ENCODE measurements at places on chromosomes 13 and 19.

DNA sequence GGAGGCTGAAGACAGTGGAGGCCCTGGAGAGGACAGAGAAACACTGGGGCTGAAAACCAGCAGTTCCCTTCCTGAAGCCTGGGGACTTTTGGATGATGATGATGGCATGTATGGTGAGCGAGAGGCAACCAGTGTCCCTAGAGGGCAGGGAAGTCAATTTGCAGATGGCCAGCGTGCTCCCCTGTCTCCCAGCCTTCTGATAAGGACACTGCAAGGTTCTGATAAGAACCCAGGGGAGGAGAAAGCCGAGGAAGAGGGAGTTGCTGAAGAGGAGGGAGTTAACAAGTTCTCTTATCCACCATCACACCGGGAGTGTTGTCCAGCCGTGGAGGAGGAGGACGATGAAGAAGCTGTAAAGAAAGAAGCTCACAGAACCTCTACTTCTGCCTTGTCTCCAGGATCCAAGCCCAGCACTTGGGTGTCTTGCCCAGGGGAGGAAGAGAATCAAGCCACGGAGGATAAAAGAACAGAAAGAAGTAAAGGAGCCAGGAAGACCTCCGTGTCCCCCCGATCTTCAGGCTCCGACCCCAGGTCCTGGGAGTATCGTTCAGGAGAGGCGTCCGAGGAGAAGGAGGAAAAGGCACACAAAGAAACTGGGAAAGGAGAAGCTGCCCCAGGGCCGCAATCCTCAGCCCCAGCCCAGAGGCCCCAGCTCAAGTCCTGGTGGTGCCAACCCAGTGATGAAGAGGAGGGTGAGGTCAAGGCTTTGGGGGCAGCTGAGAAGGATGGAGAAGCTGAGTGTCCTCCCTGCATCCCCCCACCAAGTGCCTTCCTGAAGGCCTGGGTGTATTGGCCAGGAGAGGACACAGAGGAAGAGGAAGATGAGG is 1.5 kb downstream of the PPP1R15A start:
- DNase-seq: no peak

DNA sequence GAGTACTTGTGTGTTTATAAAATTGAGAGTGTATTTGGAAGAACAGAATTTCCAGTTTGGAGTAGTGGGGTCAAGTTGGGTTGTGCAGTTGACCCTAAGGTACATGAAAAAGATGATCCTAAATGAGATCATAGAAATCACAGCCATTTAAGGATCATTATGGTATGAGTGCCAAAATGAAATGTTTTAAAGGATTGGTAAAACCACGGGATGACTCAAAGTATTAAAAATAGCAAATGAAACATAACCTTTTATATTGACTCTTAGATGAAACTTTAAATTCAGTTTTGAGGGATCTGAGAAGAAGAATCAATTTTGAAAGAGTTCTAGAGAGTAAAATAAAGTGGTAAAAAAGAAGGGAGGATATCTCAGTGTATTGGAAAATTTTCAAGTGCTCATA is 773.8 kb downstream of the GPC5 start:
- no peak for DNase-seq

DNA sequence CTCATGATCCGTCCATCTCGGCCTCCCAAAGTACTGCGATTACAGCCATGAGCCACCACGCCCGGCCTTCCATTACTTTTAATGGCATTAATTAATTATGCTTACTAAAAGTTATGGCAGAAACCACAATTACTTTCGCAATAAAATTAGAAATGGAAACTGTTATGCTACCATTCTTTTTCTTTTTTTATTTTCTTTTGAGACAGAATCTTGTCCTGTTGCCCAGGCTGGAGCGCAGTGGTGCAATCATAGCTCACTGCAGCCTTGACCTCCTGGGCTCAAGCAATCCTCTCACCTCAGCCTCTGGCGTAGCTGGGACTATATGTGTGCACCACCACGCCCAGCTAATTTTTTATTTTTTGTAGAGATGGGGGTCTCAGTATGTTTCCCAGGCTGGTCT is 4.6 kb upstream of the BST2 start:
- DNase-seq: no peak

GRCh38 chr13:74409551-74409950 is 275.3 kb upstream of the KLF12 start:
- no peak for DNase-seq

- no peak for DNase-seq
These were observed 198.4 kb upstream of the SLITRK6 start for GRCh38 chr13:85997587-85997986.

GRCh38 chr19:37329686-37330085 is 41.2 kb upstream of the ZNF527 start:
- peak; percentile 64 for DNase-seq

GRCh38 chr19:38514812-38515633 is 81.5 kb downstream of the RYR1 start:
- peak; percentile 80 for DNase-seq

- peak; percentile 77 for DNase-seq
These were observed 28.3 kb downstream of the CNMD start for GRCh38 chr13:52711286-52711685.

DNA sequence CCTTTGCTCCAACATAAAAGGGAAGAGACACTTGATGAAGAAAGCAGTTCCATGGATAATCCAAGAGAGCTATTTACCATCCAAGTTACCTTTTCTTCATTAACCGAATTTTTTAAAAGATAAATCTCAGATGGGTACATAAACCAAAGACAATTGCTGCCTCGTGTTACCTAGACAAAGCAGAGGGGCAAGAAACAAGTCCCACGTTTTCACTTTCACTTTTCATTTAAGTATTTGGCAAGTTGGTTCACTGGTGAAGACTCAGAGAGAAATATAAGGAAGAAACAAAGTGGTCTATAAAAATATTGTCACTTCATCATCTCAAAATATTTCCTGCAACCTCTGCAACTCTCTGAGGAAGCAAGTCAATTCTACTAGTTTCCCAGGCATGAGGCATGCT is 446.1 kb downstream of the FGF14 start:
- no peak for DNase-seq

DNA sequence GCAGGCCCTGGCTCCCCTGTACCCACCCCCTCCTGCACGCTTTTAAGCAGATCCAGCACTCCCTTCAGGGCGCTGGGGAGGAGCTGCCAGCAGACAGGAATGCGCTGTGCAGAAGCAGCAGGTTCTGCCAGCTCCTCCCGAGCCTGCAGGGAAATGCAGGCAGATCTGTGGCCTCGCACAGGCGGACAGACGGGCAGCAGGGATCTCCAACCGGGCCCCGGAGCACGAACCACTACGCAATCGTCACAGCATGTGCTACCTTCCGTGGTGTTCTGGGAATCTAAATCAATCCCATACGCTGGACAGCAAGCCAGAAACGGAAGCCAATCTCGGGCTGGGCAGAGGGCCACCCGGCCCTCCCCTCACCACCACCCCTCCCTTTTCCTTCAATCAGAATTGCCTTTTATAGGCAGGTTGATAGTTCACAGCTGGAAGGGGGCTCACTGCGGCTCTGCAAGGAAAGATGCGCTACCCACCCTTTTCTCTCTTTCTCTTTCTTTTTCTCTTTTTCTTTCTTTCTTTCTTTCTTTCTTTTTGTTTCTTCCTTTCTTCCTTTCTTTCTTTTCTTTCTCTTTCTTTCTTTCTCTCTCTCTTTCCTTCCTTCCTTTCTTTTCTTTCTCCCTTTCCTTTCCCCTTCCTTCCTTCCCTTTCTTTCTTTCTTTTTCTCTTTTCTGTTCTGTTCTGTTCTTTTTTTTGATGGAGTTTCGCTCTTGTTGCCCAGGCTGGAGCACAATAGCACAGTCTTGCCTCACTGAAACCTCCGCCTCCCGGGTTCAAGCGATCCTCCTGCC is 99.9 kb downstream of the GNG7 start:
- DNase-seq: no peak

GRCh38 chr19:55550321-55550650 is 4.9 kb upstream of the SBK3 start:
- no peak for DNase-seq

DNA sequence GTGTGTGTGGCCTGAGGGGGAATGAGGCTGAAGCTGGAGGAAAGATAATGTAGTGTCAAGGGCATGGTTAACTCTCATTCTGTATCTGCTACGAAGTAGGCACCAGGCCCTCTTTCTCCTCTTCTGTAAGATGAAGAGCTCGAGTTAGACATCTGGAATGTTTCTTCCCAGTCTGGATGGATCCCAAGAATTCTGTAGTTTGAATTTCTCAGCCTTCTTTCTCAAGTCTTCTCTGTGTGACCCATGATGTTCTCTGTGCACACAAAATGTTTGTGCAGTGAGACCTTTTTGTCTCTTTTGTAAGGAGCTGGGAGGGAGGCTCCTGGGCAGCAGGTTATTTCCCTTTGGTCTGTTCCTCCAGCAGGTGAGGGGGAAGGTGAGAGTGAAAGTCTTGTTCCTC is 13.7 kb downstream of the FGF9 start:
- no peak for DNase-seq

DNA sequence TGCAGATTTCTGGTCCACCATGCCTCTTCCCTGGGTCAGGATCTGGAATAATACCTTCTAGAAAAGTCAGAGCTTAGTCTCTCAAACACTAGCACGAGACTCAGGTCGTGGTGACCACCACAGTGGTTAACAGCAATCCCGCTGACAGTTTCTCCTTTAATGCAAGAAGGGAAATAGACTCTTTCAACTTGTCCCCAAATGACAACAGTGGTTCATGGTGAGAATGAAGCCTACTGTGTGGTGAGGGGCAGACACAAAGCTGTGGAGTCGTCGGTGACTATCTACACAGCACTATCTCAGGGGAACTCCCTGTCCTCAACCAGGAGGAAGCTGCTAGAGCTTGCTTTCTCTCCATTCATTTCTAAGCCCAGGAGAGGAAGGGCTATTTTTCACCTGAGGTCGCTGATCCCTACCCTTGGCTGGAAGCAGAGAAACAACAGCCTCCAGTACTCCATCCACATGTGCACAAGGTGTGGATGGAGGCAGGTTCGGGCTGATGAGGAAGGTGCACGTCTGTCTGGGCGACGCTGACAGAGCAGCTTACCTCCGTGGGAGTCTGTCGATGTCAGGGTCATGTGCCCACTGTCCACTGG is 72.4 kb downstream of the STK24 start:
- no peak for DNase-seq

GRCh38 chr13:29754473-29754806 is 96.0 kb downstream of the UBL3 start:
- no peak for DNase-seq

- no peak for DNase-seq
These were observed 38.7 kb upstream of the PCDH8 start for GRCh38 chr13:52887165-52887564.

GRCh38 chr19:8654591-8655339 is 24.3 kb downstream of the NFILZ start:
- DNase-seq: peak; percentile 53

- DNase-seq: no peak
These were observed 16.0 kb downstream of the ZNF44 start for GRCh38 chr19:12278713-12279112.

- DNase-seq: no peak
These were observed 172.0 kb downstream of the TSHZ3 start for GRCh38 chr19:31177246-31177645.

DNA sequence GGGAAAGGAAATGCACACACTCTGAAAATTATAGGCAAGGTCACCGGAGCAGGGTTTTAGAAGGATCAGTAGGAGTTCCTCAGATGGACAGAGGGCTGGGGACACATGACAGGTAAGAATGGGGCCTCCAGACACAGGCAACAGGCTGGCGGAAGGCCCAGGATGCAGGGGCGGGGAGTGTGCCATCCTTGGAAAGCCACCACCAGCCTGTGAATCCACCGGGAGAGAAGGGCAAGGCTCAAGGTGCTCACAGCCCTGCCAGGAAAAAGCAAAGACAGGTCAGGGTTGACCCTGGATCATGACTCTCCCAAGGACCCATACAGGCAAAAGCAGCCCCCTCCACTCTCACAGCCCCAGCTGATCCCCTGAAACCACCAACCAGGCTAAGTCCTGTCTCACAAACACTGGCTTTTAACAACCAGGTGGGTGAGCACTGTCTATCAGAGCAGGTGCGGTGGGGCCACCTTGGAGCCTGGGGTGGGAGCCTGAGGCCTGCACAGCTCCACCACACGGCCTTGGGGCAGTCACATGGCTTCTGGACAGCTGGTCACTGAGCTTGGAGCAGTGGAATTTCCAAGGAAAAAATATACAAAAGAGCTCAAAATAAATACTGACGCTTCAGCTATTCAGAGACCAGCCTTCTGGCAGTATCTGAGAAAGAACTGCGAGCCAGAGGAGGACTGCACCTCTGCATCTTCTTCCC is 35.2 kb upstream of the ISYNA1 start:
- DNase-seq: no peak

- no peak for DNase-seq
These were observed 21.0 kb upstream of the DPP9 start for GRCh38 chr19:4744451-4745174.

- no peak for DNase-seq
These were observed 16.8 kb downstream of the LGALS16 start for GRCh38 chr19:39672473-39672872.

GRCh38 chr13:107205318-107206104 is 637.6 kb upstream of the ARGLU1 start:
- peak; percentile 85 for DNase-seq

DNA sequence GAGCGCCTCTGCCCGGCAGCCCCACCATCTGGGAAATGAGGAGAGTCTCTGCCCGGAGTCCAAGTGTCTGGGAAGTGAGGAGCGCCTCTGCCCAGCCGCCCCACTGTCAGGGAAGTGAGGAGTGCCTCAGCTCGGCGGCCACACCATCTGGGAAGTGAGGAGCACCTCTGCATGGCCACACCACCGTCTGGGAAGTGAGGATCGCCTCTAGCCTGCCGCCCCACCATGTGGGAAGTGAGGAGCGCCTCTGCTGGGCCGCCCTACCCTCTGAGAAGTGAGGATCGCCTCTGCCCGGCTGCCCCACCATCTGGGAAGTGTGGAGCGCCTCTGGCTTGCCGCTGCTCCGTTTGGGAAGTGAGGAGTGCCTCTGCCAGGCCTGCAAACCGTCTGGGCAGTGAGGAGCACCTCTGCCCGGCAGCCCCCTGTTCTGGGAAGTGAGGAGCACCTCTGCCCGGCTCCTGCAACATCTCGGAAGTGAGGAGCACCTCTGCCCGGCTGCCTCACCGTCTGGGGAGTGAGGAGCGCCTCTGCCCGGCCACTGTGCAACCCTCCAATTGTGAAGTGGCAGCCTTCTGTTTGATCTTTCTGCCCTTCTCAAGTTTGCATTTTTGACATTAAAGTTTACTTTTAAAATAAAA is 60.8 kb upstream of the CEACAM21 start:
- DNase-seq: no peak

- peak; percentile 71 for DNase-seq
These were observed 718 bp downstream of the CDK8 start for GRCh38 chr13:26254583-26255111.

DNA sequence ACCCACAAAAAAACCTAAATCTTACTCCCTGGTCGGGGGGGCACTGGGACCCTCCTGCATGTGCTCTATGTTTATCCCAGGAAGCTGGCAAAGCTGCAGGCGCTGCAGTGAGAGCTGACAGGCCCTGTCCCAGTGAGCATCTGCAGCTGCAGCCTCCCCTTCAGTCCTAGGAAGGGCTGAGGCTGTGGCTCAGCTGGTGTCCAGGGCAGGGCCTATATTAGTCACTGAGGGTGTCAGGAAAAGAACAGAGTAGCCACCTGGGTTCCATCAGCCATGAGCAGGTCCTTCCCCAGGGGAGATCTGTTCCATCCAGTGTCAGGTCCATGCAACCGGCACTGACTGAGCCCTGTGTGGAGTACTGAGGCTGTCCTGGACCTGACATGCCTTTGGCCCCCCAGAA is 120.5 kb downstream of the TNFRSF19 start:
- no peak for DNase-seq
